MCF 10A (cell line): ENCODE measurements at places on chromosomes 6 and 20. TPM values are rescaled to one million over a fixed set of nuclear protein-coding genes. Genes with fewer than 3 reads are reported as not detected.

The AVP gene
- total RNA-seq = not detected in 2 replicates

The GNAS-AS1 gene
- 1.6 and 2.2 TPM in 2 replicates for total RNA-seq

GRCh38 chr6:136334465-136334846, 44.8 kb upstream of the BCLAF1 start:
- DNase-seq = no peak

DNA sequence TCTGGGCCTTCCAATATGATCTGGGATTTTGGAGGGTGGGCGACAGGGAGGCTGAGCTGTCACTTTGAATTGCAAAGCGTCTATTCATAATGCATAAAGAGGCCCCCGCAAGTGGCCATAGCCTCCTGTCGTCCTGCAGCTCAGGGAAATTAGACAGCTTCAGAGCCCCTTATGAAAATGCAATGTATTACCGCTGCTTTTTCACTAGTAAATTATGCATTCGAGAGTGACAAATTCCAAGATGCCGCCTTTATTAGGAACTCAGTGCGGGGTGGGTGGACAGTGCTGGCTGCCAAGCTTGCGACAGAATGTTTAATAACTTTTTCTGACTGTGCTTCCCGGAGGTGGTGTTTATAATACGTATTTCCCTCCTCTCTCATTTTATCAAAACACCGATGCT, 168.5 kb downstream of the DHX35 start:
- DNase-seq = no peak

- no peak for DNase-seq
Observed at GRCh38 chr20:17848249-17849048, 120.1 kb downstream of the SNX5 start.

GRCh38 chr6:17423026-17423425, 29.6 kb downstream of the CAP2 start:
- no peak for DNase-seq

GRCh38 chr6:139201378-139201777, 66.5 kb downstream of the HECA start:
- DNase-seq = no peak

DNA sequence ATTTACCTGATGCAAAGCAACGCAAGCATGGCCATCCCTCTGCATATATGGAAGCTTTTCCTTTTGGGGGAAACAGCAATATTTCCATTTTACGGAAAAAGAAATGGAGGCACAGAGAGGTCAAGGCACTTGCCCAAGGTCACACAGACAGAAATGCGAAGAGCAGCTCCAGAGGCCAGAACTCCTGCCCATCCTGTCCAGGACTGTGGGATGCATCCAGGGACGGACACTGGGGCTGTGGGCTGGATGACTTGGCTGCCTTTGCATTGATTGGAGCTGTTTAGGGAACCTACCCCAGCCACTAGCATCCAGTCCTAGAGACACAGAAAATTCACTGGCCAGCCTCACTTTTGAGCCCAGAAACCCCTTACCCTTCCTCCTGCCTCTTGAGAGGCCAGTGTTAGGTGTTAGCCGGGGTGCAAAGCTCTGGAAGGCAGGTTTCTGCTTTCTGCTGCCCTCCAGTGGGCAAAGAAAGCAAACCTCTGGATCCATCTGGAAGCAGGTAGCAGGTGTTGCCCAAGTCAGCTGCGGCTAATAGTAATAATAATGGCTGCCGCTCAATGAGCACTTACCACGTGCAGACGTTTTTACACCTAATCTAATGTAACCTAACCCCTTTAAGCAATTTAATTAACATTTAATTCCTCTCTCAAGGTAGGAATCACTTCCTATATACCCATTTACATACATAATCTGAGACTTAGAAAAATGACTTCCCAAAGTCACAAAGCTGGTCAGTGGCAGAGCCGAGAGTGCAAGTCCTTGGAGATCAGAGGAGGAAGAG, 31.7 kb upstream of the CCN5 start:
- peak; percentile 63 for DNase-seq

GRCh38 chr6:146595972-146596731, 2.6 kb upstream of the ADGB start:
- no peak for DNase-seq

The OPN5 gene
- total RNA-seq = not detected in 2 replicates

The EMILIN3 gene
- total RNA-seq = not detected in 2 replicates

DNA sequence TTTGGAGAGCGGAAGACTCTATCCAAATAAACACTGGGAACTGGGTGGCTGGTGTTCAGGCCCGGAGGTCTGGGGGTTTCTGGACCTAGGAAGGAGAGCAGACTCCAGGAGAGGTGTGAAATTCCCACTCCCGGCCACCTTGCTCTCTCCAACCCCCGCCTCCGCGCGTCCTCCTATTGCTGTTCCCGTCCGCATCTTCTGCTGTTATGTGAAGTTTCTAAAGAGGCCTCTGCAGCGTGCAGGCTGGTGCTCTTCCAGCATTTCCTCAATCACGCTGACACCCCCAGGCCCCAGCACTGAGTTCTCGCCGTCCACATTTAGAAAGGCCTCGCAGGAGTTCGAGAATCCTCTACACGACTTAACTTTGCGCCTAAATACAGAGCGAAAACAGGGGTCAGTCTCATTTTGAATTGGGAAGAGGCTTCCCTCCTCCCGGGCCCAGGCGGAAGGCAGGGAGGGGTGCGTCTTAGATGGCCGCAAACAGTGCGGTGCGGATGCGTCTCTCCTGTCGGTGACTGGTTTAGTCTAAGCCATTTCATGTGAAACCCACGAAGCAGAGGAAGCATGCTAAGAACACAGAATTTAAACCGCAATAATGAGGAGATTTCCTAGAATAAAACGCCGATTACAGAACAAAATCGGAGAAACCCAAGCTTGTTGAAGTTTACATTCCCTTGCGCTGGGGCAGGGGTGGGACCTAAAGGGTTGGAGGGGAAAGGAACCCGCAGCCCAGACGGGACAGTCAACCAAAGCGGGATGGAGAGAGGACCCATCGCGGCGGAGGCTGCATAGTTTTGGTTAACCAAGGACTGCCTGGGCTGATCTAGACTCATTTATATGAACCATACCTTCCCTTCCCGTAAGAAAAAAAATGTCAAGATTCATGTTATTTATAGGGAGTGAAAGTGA, 4.0 kb upstream of the FOXF2 start:
- DNase-seq = no peak

The FAM50B gene
- total RNA-seq = 4.0 and 4.3 TPM in 2 replicates

The EFCAB8 gene
- total RNA-seq = not detected in 2 replicates

- no peak for DNase-seq
Observed at GRCh38 chr6:77145244-77145643, 318.0 kb downstream of the HTR1B start.

The MCHR2 gene
- total RNA-seq = not detected in 2 replicates

The COL9A3 gene
- total RNA-seq = not detected in 2 replicates

DNA sequence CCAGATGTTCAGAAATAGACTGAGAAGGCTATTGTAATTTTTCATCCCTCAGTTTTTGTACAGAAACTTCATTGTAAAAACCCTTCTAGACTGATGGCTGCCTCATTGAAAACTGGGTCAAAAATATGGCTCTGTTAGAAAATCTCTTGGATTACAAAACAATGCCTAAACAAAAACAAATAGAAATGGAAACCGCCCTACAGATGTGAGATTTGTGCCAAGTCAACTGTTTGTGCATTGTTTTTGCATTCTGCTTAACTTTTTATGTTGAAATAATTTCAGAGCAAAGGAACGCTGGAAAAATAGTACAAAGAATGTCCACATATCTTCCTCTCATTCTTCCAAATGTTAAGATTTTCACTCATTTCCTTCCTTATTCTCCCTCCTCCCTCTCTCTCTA, 425.1 kb downstream of the FOXA2 start:
- no peak for DNase-seq

The TCP11 gene
- not detected in 2 replicates for total RNA-seq

The XKR7 gene
- total RNA-seq = not detected in 2 replicates

GRCh38 chr6:16851044-16851540, 89.8 kb upstream of the ATXN1 start:
- DNase-seq = no peak

The GCM1 gene
- total RNA-seq = not detected in 2 replicates

DNA sequence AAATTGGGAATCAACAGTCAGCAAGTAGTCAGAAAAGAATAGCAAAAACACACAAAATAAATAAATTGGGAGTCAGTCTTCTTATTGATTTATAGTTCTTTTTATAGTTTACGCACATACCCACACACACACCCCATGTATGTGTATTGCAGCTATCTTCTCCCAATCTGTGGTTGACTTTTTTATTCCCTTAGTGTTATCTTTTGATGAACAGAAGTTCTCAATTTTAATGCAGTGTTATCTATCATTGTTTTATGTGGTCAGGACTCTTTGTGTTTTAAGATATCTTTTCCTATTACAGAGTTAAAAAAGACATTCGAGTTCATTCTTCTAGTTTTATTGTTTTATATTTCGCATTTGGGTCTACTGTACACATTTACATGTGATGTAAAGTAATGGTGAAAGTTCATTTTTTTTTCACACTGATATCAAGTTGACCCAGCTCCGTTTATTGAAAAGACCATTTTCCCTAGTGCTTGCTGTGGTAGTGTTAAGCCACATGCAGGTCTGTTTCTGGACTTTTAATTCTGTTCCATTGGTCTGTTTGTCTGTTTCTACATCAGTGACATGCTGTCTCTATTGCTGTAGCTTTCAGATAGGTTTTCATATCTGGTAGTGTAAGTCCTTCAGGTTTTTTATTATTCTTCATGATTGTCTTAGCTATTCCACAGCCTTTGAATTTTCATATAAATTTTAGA, 78.4 kb downstream of the ZFAND3 start:
- DNase-seq = no peak

DNA sequence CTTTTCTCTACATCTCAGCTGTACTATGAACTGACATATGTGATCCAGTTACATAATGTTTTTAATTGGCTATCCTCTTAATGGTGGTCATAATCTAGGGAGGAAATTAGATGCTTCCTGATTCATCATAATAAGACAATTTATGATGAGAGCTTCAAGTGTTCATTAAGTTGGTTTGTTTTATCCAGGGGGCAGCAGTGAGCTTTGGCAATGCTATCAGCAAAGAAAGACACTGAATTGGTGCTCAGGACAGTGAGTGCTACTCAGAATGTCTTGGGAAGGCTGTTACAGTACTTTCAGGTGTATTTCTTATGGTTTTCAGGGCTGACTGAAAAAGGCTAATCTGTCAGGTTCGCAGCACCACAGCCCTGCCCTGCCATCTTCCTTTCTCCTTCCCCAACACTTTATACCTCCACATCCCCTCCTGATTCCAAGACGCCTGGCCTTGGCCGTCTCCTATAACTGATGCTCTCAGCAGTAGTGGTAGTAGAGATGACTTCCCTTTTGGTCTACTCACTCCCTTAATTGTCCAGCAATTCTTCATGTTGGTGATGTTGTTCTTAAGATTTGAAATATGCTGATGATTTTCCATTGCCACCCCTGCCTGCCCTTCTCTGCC, 67.0 kb upstream of the TNFAIP3 start:
- peak; percentile 84 for DNase-seq

- DNase-seq = no peak
Observed at GRCh38 chr6:128500014-128500413, 20.4 kb downstream of the PTPRK start.
